B cell (primary cell): ENCODE measurements at places on chromosomes 3 and 15.

DNA sequence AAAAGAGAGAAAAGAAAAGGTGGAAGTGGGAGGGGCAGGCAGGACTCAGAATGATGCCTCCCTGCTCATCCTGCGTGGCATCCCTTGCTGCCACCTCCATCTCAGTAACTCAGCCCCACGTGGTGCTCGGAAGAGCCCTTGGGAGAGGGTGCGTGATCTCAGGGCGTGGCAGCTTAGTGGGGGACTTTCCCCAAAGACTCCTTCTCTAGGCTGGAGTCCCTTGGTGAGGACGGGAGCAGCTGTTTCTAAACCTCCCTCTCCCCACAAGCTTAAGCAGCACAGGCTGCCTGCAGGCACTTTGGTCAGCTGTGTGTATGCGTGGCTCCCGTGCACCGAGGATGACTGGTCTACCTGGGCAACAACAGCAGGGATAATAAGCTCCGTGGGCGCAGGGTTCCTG lies 7.4 kb upstream of the ANPEP start:
- DNase-seq: no peak

- DNase-seq: no peak
Observed at GRCh38 chr15:68764090-68764489, 56.6 kb downstream of the ANP32A start.

DNA sequence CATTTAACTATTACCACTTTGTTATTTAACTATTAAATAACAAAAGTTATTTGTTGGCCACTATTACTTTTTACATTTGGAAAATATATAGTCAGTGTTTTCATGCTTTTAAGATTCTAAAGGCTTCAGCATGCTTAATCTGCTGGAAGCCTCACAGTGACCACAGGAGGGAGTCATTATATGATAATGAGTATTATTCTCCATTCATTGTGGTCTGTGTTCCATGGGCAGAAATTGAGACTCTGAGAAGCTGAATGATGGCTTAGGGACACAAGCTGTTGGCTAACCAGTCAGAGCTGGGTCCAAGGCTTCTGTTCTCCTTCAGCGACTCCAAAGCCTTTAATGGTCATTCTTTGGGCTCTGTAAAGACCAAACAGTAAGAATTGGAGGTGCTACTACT lies 64.7 kb downstream of the BFSP2 start:
- DNase-seq: no peak

DNA sequence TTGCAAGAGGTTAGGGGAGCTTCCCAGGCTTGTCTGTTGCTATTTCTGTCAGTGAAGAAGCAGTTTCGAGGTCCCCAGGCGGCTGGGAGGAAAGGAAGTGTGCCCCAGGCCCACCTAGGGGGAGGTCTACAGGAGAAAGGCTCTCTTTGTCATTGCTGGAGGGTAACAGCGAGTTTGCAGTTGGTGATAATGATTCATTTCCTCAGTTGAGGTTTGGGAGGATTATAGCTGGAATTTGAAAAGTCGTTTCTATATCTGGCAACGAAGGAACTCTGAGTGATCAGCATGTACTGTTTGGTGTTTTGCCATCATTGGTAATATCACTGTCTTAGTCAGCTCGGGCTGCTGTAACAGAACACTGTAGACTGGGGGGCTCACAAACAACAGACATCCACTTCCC lies 65.5 kb upstream of the UBE3A start:
- DNase-seq: no peak

- DNase-seq: no peak
Observed at GRCh38 chr3:66538390-66538789, 37.6 kb upstream of the LRIG1 start.
